ENCODE measurements at places on chromosomes 11 and 22.
A peak's percentile ranks its signal among the peaks of the same experiment; 100 is the strongest.

DNA sequence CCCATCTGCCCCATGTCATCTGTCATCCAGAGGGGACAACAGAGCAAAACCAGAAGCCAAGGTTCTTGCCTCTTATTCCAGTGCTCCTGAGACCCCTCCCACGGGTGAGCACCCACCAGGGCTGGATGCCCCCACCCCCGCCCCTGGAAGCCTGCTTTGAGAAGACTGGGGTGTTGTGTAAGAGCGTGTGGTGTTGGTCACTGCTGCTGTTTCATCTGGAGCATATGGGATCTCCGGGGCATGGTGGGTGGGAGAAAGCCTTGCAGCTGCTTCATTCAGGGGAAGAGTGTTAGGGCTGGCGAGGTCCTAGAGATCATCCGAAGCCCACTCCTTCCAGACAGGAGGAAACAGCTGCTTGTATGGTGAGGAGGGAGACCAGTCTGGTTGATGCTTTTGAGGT lies 54.1 kb downstream of the CHRDL2 start:
- no peak for DNase-seq

DNA sequence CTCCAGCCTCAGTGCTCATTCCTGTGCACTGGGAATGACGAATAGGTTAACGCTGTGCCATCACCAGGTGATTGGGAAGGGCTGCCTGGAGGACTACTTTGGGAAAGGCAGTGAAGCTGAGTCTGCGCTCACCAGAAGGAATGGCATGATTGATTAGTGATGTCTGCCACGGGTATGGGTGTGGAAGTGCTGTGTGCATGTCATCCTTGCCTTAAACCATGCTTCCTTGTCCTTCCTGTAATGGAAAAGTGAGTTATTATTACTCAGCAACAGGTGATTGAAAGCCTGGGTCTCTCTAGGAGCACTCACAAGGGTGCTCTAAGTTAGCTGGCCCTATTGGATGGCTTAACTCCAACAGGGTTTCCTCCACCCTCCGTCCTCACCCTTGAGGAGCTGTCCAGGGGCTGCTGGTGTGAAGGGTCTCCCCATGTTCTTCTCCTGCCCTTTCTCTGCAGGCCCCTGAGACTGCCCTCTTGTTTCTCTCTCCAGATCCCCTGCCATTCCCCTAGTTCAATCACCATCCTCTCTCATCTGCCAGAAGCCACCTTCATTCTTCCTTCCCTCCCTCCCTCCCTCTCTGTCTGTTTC lies 121.9 kb upstream of the NECTIN1 start:
- DNase-seq = no peak

GRCh38 chr11:87437844-87438223 lies 400.1 kb downstream of the TMEM135 start:
- DNase-seq = no peak

DNA sequence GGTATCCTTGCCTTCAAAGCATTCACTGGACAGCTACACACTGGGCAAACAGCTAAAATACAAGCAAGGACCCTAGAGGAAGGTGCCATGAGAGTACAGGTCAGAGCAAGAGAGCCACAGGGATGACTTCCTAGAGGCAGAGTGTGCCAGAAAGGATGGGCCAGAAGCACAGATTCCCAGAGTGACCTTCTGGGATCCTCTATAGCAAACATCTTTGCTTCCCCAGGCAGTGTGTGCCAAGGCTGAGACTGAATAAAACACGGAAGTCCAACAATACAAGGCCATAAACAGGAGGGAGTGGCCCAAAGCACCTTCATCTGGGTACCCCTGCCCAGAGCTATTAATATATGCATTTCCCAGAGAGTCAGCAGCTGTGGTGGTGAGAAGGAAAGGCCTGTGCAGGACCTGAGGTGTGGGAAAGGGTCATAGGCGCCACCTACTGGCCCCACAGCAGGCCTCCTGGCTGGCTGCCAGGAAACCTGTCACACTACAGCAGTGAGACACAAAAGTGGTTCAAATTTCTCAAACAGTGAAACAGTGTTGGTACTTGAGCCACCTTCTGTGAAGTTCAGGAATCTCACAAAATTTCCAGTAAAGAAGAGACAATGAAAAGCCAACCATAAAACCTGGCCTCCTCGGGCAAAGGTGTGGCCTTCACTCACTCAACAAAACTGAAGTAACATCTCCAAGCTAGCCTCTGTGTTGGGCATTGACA lies 20.3 kb downstream of the CLPB start:
- DNase-seq = peak; percentile 62

DNA sequence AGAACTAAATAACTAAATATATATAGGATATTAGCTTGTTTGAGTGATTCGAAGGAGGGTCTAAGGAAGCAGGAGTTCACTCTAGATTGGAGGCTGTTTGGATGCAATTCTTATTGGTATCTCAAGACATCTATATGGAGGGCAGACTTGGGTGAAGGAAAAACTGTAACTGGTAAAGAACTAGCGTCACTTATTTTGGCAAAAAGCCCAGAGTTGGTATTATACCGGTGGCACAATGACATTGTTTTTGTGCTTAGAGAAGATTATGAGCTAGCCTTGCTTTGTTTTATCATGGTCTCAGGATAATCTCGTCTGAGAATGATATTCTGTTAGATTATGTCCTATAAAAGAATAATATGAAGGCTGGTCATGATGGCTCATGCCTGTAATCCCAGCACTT lies 6.0 kb upstream of the SLC35F2 start:
- DNase-seq = no peak

DNA sequence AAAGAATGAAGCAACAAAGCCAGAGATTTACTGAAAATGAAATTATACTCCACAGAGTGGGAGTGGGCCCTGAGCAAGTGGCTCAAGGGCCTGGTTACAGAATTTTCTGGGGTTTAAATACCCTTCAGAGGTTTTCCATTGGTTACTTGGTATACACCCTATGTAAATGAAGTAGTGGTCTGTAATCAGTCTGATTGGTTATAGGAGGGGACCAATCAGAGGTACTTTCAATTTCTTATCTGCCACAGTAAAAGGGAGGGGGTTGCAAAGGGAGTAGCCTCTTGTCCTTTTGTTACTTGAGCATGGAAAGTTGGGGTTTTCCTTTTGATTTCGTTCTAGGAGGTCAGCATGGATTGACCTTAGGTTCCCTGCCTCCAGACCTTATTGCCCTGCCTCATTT lies 63.5 kb downstream of the ATM start:
- no peak for DNase-seq

- no peak for DNase-seq
Observed at GRCh38 chr11:117560780-117561530, 233.3 kb downstream of the CEP164 start.

DNA sequence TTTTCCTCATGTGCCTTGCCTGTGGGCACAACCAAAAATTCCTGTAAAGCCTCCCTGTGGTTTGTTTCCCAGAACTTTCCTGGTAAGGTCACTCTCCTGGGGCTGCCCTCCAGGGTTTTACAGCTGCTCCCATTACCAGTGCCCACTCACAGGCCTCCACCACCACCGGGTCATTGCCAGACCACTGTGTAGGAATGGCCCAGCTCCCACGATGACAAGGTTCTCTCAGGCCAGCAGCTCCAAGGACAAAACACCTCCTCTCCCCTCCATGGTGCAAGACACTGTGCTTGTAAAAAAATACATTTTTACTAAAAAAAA lies 96.1 kb upstream of the AKIP1 start:
- DNase-seq = no peak

GRCh38 chr11:63911440-63911839 lies 5.5 kb downstream of the RCOR2 start:
- DNase-seq = peak; percentile 53

DNA sequence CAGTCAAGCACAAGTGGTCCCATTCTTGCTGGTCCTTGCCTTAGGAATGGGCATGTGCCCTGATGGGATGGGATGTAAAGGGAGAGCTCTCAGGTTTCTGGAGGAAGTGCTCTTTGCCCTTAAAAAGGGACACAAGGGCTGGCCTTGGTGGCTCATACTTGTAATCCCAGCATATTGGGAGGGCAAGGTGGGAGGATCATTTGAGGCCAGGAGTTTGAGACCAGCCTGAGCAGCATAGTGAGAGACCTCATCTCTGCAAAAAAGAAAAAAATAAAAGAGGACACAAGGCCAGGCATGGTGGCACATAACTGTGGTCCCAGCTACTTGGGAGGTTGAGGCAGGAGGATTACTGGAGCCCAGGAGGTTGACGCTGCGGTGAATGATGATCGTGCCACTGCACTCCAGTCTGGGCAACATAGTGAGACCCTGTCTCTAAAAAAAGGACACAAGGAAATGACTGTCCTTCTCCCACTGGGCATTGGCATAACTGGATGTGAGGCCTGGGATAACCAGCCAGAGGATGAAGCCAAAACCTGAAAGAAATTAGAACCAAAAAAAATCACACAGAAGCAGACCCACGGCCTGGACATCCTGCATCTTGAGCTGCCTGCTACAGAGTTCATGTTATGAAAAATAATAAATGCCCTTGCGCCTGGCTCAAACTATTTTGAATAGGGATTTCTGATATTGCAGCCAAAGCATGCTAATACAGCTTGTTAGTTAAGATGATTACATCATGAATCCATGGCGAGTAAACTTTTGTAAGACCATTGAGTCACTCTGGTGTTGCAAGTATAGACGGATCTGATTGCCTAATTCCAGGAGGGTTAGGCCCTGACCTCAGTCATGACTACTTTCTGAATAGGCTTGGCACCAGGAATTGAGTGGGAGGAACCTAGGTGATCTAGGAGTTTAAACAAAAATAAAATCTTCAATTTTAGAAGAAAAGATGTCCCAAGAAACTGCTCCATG lies 12.9 kb upstream of the CRKL start:
- DNase-seq = no peak

GRCh38 chr22:39959640-39960447 lies at the start of gene TMA7B:
TMA7B (plus strand) TSS chr22:39960397; CDS start chr22:39964375, 3,978 bp downstream.
- no peak for DNase-seq

DNA sequence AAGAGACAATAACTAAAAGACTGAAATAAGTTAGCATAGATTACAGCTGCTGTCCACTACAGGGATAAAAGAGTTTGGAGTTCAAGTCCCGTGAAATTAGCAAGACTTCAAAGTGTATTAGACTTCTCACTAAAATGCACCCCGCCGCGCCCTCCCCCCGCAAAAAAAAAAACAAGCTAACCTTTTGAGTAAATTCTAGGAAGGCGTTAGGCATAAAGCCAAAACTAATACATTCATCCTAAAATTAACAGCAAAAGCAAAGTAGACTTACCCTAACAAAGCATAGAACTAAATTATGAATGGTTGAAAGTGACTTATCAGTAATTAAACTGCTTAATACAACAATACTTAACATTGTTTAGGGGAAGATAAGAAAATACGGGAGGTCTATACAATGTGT lies 581.0 kb upstream of the CHORDC1 start:
- DNase-seq = no peak

DNA sequence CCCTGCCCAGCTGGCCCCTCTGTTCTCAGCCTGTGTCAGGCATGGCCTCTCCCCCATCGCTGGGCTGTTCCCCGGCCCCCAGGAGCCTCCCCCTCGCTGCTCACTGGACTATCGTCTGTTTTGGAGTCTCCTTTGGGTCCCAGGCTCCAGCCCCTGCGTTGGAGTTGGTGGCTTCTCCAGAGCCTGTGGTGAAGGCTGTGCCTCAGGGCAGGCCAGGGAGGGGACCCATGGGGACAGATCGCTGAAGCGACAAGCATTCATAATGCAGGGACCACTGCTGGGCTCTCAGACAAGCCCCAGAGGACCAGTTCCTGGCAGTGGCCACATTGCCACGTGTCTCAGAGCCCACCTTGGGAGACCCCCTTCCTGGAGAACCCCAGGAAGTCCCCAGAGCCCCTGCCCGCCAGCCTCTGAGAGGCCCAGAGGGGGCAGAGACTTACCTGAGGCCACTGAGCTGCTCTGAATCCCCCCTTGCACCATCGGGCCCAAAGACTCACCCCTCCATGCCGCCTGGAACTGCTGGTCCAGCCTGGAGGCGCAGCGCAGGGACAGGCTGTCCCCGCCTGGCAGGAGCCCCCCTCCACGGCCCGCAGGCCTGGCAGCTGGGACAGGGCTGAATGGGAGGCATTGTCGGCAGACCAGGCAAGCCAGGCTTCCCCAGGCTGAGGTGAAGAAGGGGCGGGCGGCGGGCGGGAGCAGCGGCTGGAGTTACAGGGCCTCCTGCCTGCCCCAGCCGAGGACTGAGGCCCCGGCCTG lies at the start of gene CHADL:
TSS of gene CHADL (minus strand) at position 555 of the 756 bp plus-strand sequence. CDS start at position 505, 50 bp downstream.
- DNase-seq = peak; percentile 56

DNA sequence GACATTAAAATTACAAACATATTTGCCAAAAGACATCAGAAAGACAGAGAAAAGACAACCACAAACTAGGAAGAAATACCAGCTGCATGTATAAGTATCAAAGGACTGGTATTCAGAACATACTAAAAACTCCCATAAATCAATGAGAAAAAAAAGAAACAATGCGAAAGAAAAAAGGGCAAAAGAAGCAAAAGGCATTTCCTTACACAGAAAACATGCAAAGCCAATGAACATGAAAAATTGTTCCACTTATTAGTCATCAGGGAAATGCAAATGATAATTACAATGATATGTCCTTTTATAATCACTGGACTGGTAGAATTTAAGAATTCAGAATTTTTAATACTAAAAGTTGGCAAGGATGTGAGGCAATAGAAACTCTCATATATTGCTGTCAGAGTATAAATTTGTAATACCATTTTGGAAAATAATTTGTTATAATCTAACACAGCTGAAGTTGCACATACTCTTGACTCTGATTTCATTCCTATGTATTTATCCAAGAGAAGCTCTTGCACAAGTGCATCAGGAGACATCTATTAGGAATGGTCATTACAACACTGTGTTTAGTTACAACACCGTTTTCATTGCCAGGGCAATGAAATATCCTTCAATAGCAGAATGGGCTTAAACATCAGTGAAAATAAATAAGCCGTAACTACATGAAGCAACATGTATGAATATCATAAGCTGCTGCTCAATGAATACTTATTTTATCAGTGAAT lies 279.7 kb downstream of the SWAP70 start:
- DNase-seq = no peak

DNA sequence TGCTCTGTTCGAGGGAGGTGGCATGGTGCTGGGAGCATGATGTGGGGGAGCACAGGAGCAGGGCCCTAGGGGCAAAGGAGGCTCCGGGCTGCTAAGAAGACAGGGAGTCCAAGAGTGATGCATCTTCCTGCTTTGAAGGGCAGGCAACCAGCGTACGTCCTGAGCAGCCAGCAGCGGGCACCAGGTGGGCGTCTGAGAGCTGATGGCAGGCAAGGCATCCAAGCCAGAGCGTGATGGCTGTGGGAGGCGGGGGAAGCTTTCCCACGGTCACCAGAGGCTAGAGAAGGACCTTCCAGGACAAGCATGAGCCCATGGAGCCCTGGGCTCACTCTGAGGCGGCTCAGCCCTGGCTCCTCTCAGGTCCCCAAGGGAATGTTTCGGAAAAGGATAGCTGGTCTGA lies 32.2 kb downstream of the BRD1 start:
- no peak for DNase-seq

All from neural crest cell (in vitro differentiated cells).